ENCODE measurements at places on chromosomes 16 and 17. TPM values are rescaled to one million over a fixed set of nuclear protein-coding genes. Genes with fewer than 3 reads are reported as not detected.

- H3K4me1 ChIP-seq: peaks cover 15% of the 10 kb centered on the region
- DNase-seq: no peak
- peaks cover 51% of the 10 kb centered on the region for H3K36me3 ChIP-seq
- no peaks in the 10 kb centered on the region for H3K27me3 ChIP-seq
- no peak overlapping the region for H3K27ac ChIP-seq
Observed at GRCh38 chr17:4719146-4719545, 8.7 kb downstream of the ARRB2 start.

Gene VAT1L
- not detected for total RNA-seq

Gene C1QTNF8
- total RNA-seq: not detected

Gene TEKT1
- total RNA-seq: not detected

GRCh38 chr16:20504418-20504817 lies 53.1 kb downstream of the ACSM2A start:
- H3K4me3 ChIP-seq: no peak overlapping the region
- no peaks in the 10 kb centered on the region for H3K4me1 ChIP-seq
- no peak overlapping the region for H3K27ac ChIP-seq
- no peaks in the 10 kb centered on the region for H3K27me3 ChIP-seq
- no peaks in the 10 kb centered on the region for H3K36me3 ChIP-seq
- no peak for DNase-seq

- no peaks in the 10 kb centered on the region for H3K36me3 ChIP-seq
- H3K4me3 ChIP-seq: peak overlapping the region; percentile 83
- H3K27ac ChIP-seq: no peak overlapping the region
- H3K4me1 ChIP-seq: peaks cover 21% of the 10 kb centered on the region
- H3K27me3 ChIP-seq: peaks cover 6% of the 10 kb centered on the region
Observed at GRCh38 chr17:39617446-39618245, 9.1 kb upstream of the PPP1R1B start.

- H3K4me1 ChIP-seq: no peaks in the 10 kb centered on the region
- no peak for DNase-seq
- no peaks in the 10 kb centered on the region for H3K36me3 ChIP-seq
- H3K4me3 ChIP-seq: no peak overlapping the region
- no peaks in the 10 kb centered on the region for H3K27me3 ChIP-seq
- no peak overlapping the region for H3K27ac ChIP-seq
Observed at GRCh38 chr16:18999045-18999393, 15.3 kb downstream of the TMC7 start.

- no peak overlapping the region for H3K4me3 ChIP-seq
- no peaks in the 10 kb centered on the region for H3K4me1 ChIP-seq
- peak; percentile 18 for DNase-seq
- peaks cover 5% of the 10 kb centered on the region for H3K27me3 ChIP-seq
- no peaks in the 10 kb centered on the region for H3K36me3 ChIP-seq
Observed at GRCh38 chr17:34171245-34171818, 83.8 kb upstream of the CCL2 start.

Gene STH
- total RNA-seq: not detected

DNA sequence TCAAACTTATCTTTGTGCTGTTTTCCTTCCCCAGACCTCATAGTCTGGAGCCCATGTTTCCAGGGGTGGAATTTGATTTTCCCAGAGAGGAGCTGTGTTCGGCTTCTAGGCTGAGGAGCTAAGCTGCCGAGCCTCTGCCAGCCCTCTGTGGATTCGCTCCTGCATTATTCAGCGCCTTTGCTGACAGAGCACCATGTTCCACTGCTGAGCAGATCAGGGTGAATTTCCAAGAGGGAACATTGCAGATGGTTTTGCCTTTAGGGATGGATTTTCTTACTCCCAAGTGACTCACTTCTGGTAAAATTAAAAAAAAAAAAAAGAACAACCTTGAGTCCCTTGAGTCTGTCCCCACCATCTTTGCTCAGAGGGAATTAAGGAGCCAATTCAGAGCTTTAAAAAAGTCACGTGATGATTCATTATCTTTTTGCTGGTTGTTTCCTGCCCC lies 229.5 kb downstream of the PRKCA start:
- H3K27me3 ChIP-seq: no peaks in the 10 kb centered on the region
- H3K4me1 ChIP-seq: no peaks in the 10 kb centered on the region
- H3K36me3 ChIP-seq: no peaks in the 10 kb centered on the region
- no peak overlapping the region for H3K27ac ChIP-seq
- H3K4me3 ChIP-seq: no peak overlapping the region
- DNase-seq: no peak

GRCh38 chr16:52022177-52022576 lies 524.8 kb downstream of the TOX3 start:
- no peak for DNase-seq
- no peaks in the 10 kb centered on the region for H3K36me3 ChIP-seq
